ENCODE measurements at places on chromosomes 6 and 20.
A peak's percentile ranks its signal among the peaks of the same experiment; 100 is the strongest.

GRCh38 chr6:96301781-96302180 lies 219.8 kb upstream of the UFL1 start:
- DNase-seq = no peak

DNA sequence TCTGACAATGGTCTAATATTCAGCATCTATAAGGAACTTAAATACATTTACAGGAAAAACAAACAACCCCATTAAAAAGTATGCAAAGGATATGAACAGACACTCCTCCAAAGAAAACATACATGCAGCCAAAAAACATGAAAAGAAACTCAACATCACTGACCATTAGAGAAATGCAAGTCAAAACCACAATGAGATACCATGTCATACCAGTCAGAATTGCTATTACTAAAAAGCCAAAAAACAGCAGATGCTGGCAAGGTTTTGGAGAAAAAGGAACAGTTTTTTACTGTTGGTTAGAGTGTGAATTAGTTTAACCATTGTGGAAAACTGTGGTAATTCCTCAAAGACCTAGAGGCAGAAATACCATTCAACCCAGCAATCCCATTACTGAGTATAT lies 339.0 kb upstream of the ADGRB3 start:
- DNase-seq = peak; percentile 33

DNA sequence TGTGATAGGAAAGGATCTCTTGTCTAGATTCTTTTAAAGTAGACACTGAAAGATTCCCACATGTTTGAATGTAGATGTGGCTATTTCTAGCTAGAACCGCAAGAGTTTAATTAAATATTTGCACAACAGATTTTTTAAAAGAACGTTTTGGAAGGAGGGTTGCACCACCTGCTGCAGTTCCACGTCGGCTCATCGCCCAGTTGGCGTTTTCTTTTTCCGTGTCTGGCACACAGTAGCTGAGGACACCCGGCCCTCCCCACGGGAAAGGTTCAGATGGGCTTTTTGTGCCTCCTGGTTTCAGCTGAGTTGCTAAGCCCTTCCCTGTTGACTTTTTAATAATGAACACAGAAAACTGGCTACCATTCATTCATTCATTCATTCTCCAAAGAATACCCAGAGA lies 41.8 kb upstream of the DOK5 start:
- DNase-seq = no peak

DNA sequence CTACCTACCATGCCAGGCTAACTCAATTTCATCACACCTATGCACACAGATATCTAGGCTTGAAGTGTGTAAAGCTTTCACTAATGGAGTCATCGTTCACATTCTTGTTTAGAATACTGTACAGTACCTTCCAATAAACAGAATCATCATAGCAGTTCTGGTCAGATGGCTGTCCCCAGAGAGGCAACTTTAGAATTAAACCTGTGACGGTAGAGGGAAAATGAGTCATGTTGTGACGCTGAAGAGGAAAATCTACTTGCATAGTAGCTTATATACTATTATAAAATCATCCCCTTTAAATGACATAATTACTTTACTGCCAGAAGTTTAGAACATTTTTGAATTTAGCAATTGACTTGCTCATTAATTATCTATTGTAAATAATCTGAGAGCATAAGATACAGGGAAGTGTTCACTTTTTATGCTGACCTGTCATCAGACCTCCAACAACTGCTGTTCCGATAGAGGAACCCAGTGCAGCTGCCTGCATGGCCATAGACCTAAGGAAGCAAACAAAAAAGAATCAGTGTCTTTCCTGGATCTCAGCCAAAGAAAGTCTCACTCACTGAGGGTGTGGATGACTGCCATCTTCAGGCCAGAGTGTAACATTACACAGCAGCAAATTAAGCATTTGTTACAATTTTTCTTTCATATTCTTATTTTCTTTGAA lies 29.8 kb downstream of the RHAG start:
- peak; percentile 83 for DNase-seq

- DNase-seq = no peak
Measured at GRCh38 chr6:63537959-63538300, 34.4 kb upstream of the LOC128125822 start.

All from fibroblast of skin of scalp (primary cell).